Stimulated activated CD8-positive, alpha-beta memory T cell treated with anti-CD3 and anti-CD28 coated beads, Interleukin-15, amount 100 ng/mL, for 24 hours (primary cell): ENCODE measurements at places on chromosomes 4 and X.

DNA sequence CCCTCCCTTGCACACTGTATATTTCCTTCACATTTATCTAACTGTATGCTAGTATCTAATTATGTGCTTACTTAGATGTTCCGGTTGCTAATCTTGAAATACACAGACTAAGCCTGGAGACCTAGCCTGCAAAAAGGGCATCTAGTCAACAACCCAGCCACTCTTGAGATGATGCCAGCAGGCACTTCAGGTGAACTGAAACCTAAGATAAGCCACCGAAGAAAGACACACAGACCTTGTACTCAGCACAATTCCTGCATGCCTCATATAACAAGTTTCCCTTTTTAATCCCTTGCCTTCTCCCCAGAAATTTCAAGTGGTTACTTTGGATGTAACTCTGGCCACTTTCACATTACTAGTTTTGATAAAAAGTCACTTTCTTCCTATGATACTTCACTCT, 2506.6 kb downstream of the ARAP2 start:
- no peak for DNase-seq

DNA sequence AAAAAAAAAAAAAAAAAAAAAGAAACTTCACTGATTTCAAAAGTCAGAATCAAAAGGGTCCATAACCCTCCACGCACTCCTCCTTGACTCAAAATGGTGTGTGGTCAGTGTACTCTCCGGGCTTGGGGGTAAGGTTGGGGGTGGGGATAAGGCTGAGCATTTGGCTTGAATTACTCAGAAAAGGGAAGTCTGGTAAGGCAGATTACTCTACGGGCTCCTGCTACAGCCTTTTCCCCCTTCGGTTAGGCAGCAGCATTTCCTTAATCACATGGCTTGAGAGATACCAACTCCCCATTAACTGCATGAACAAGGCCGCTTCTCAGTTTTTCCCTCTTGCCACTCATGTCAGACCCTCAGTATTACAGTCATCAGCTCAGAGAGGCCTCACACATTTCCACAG, 135.4 kb upstream of the DUSP21 start:
- DNase-seq: no peak

- no peak for DNase-seq
These were observed 126.9 kb downstream of the VCX3B start for GRCh38 chrX:8591501-8591900.

GRCh38 chr4:151940291-151940690, 179.5 kb upstream of the GATB start:
- DNase-seq: no peak

DNA sequence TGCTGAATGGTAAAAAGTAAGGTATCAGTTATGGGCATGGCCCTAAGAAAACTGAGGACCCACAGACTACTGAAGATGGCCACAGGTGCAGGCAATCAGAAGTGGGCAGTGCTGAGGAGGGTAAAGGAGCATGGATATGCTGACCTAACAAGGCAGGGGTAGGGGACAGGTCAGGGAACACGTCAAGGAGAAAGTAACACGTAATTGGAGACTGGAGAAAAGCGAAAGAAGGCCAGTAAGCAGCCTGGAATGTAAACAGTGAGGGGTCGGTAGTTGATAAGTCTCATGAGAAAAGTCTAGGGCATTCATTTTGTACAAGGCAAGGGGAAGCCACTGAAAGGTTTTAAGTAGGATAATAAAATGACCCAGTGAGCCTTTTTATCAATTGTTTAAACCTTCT, 153.3 kb downstream of the PRDM5 start:
- no peak for DNase-seq

- DNase-seq: no peak
These were observed 83.5 kb upstream of the LIMCH1 start for GRCh38 chr4:41454423-41454822.

GRCh38 chr4:127609484-127609883, 23.3 kb upstream of the INTU start:
- no peak for DNase-seq
